ENCODE measurements at places on chromosomes 7 and 10.
A peak's percentile ranks its signal among the peaks of the same experiment; 100 is the strongest.

- DNase-seq, result no peak
Measured at GRCh38 chr7:115838829-115839228, 191.7 kb downstream of the TFEC start.

DNA sequence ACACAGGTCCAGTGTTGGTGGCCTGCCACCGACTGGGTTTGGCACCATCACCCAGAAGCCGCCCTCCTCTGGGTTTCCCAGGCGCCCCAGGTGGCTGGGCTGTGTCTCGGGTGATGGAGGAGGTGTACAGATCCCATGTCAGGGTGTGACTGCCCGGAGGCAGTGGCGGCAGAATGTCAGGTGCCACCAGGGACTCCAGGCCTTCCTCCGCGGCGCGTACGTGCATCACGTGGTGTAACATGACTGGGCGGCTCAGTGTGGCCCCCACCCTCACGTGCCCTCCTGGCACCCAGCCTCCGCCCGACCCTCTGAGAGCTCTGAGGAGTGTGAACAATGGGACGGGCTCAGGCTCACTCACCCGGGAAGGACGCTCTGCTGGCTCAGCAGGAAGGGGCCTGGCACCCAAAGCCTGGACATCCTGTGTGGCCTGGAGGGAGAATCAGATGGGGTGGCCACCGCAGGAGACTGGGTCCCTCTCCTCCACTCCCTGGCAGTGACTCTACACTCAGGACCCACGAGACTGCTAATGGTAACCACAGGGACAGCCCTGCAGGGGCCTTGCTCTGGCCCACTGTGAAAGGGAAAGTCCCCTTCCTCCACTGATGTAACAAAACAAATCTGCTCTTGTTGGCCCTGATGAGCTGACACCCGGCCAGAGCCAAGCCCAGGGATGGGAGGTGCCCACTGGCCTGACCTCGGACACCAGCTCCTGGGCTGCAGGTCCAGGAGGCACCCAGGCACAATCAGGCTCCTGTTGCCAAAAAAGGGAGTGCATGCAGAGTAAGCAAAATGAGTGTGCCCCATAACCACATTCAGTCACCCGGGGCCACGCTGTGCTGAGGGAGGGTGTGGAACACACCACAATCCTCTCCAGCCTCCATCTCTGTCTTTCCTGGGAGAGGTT lies 164.8 kb downstream of the PRKAG2 start:
- DNase-seq, result no peak

- peak; percentile 22 for DNase-seq
Measured at GRCh38 chr7:100396421-100396982, 23.2 kb downstream of the PILRA start.

DNA sequence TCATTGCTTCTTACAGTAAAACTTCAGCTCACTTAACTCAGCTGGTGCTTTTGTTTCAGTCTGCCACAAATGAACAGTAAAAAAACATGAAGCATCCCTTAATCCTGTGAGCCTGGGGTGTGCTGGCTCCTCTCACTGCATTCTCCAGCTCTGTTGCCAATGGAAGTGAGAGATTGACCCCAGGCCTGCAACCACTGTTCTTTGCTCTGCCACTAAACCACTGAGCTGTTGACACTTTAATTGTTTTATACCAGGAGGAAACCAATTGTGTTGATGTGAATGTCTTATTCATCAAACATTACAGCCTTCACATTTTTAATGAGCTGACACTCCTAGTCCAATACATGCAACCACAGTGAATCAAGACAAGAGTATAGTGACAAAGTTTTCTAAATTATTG lies 69.4 kb upstream of the FZD1 start:
- DNase-seq, result no peak

GRCh38 chr7:31027161-31027965 lies 24.7 kb upstream of the ADCYAP1R1 start:
- DNase-seq, result no peak

DNA sequence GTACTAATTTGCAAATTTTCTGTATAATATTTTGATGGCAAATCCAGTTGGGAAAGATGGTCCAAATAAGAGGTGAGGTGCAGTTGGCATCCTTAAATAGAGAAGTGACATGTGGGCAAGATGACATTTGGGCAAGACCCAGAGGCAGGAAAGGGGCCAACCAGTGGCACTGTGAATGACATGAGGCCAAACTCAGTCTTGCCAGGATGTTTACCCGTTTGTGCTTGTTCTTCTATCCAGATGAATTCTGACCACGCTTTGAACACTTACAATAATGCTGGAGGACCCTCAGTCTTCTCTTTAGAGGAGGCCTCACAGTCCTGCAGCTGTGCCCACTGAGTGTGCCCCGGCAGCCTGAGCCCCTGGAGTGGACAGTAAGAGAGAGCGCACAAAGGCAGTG lies 45.1 kb downstream of the KCNMA1 start:
- no peak for DNase-seq

GRCh38 chr10:74677951-74678350 lies 148.4 kb upstream of the KAT6B start:
- DNase-seq, result no peak

GRCh38 chr7:81736091-81736490 lies 33.8 kb downstream of the HGF start:
- DNase-seq, result no peak

GRCh38 chr7:100865938-100866728 lies 1.1 kb upstream of the TRIP6 start:
- no peak for DNase-seq

GRCh38 chr10:125149036-125149679 lies 11.2 kb downstream of the CTBP2 start:
- no peak for DNase-seq

- DNase-seq, result no peak
Measured at GRCh38 chr10:46077141-46077554, 31.1 kb upstream of the MSMB start.

DNA sequence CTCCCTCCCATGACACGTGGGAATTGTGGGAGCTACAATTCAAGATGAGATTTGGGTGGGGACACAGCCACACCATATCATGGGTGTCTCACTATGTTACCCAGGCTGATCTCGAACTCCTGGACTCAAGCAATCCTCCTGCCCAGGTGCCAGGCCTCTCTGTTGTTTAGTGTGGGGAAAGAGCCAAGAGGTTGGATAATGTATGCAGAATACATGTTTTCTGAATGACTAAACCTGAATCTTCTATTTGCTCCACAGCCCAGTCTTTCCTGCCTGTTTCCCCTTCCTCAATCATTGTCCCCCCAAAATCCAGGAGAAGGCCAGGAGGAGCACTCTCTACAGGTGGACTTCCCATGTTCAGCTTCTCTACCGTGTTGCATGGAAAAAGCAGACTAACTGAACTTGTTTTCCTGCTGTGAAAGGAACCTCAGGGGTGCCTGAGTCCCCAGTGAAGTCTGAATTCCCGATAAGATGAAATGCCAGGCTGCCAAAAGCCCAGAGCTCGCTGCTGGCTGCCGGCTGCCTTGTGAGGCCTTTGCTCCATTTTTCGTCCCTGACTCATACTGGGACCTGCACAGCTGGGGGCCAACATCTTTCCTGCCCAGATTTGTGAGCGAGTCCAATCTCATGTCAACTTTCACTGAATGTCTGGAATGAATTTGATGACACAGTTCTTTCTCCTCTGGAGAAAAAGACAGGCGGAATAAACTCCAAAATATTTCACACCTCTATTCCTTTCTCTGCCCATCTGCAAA lies 588.0 kb downstream of the CALN1 start:
- no peak for DNase-seq

- no peak for DNase-seq
Measured at GRCh38 chr10:107834706-107835105, 670.2 kb upstream of the SORCS1 start.

GRCh38 chr10:19826712-19827111 lies 10.5 kb downstream of the PLXDC2 start:
- DNase-seq, result no peak

- DNase-seq, result no peak
Measured at GRCh38 chr10:62036186-62037081, 134.9 kb downstream of the ARID5B start.

DNA sequence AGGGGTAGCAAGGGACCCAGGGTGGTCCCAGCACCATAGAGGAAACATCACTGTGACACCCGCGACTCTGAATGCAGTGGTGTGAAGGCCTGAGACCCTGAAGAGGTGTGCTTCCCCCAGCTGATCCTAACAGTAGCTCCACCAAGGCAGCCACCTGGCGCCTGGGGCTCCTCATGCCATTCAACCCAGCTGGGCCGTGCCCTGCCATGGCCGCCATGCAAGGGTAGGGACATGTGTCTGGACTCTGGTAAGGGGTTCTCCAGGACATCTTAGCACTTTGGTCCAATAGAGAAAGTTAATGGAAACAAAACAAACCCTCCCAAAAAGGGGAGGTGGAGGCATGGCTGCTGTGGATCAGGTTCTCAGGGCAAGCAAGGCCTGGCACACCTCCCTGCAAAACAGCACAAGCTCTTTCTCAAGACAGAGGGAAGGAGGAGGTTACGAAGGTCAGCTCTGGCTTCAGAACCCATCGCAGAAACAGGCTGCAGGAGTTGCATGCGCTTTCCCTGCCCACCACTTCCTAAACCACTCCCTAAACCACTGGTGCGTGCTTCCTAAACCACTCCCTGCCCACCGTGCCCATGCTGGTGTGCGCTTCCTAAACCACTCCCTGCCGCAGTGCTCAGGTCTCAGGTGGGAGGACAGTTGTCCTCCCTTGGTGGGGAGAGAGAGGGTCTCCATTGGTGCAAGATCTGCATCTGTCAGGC lies 108.7 kb downstream of the LARP4B start:
- DNase-seq, result no peak

DNA sequence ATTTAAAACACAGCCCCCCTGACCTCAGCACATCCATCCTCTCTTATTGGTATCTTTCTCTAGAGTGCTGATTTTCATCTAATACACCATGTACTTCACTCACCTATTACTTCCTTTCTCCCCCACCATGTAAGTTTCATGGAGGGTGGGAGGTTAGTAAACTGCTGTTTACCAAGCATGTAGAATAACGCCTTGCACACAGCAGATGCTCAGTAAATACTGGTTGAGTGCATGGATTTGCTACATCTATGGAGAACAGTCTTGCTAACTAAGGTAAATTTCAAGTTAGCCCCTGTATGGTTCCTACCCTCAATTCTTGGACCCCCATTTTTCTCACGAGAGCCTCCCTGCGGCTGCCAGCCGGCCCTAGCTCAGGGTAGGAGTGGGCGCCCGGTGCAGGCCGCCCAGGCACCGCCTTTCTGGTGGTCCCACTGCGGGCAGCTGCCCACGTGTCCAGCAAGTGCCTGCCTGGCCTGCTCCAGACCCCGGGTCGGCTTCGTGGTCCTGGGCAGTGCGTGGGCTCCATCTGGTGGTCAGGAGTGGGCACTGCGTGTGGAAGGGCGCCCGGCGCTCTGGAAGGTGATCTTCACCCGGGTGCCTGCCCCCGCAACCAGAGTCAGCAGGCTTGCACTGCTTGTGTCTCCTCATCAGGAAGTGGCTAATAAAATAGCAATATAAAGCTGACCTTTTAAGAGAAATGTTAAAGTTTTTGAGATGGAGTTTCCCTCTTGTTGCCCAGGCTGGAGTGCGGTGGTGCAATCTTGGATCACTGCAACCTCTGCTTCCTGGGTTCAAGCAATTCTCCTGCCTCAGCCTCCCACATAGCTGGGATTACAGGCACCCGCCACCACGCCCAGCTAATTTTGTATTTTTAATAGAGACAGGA lies 63.4 kb upstream of the DNAJB6 start:
- peak; percentile 65 for DNase-seq

- no peak for DNase-seq
Measured at GRCh38 chr10:70908406-70909296, 20.3 kb upstream of the PCBD1 start.

- DNase-seq, result no peak
Measured at GRCh38 chr7:158450476-158451124, 137.0 kb downstream of the PTPRN2 start.

DNA sequence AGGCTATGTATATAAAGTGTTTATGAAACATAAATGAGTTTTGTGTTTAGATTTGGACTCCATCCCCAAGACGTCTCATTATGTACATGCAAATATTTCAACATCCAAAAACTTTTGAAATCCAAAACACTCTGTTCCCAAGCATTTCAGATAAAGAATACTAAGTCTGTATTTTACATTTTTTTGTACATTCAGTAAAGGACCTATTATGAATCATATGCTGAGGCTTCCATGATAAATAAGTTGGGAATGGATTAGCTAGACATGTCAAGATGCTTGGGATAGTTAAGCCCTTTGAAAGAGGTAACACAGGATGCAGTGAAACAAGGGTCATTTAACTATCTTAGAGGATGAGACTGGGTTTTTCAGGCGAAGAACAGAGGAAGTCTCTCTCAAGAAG lies 262.9 kb downstream of the SNX13 start:
- DNase-seq, result no peak

GRCh38 chr7:137399827-137400823 lies 56.6 kb upstream of the PTN start:
- DNase-seq, result no peak

DNA sequence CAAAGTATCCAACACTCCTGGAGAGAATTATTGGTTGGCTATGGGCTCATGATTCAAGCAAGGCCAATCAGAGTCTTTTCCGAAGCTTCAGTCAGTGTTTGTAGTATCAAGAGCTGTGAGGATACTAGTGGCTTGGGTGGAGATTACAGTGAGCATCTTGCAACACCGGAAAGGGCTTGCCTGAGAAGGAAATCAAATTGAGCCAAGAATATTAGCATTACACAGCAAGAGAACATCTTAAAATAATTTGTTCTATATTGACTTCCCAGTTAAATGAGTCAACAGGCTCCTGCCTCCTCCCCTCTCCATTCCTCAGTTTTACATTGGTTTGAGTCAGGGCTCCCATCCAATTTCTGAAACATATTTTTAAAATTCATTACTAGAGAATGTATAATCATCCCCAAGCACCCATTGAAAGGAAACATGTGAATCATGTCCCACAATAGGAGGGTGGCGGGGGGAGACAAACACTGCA lies 127.4 kb downstream of the ELAPOR2 start:
- no peak for DNase-seq

DNA sequence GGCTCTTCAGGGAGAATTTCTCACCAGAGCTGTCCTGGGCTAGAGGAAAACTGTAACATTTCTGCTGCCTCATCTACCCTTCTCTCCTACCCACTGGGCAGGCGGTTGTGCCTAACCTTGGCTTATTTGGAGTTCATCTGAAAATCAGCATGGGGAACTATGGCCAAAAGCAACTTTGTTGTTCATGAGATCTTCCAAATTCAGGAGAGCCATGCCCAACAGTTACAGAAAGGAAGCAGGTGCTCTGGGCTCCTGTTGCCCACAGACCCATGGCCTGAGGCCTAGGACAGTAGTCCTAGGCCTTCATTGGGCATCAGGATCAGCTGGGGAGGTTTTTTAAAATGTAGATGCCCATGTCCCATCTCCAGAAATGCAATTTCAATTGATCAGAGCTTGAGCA lies 85.2 kb downstream of the GRID1 start:
- DNase-seq, result no peak

DNA sequence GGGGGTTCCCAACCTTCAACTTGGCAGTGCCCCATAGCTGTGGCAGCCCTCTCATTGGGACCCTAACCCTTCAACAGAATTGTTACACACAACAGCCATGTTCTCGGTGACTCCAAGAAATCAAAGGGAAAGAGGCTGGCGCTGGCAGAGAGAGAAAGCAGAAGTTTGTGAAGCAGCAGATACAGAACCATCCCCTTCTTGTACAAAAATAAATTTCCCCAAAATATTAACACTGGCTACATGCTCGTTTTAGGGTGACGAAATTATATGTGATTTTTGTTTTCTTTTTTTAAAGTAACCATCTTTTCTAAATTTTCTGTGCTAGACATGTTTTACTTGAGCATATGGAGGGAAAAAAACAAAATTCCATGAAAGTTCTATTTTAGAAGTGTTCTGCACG lies 45.2 kb upstream of the SAMD8 start:
- DNase-seq, result no peak
